ENCODE measurements at places on chromosomes 7 and 10. TPM values are rescaled to one million over a fixed set of nuclear protein-coding genes. Genes with fewer than 3 reads are reported as not detected.

The OIT3 gene
- total RNA-seq, result not detected

The DNAJB6 gene
- total RNA-seq, result 134 TPM

The CYP2C19 gene
- not detected for total RNA-seq

The THSD7A gene
- total RNA-seq, result 1.7 TPM

The LHFPL3 gene
- not detected for total RNA-seq

The NEBL gene
- 8.5 TPM for total RNA-seq

The MGAM2 gene
- not detected for total RNA-seq

The NT5C3A gene
- total RNA-seq, result 35.4 TPM

Data from A549 treated with GW870086 at 1 μM for 4 hours (cell line).